ENCODE measurements at places on chromosomes 6 and 20. TPM values are rescaled to one million over a fixed set of nuclear protein-coding genes. Genes with fewer than 3 reads are reported as not detected.

- H3K4me1 ChIP-seq = no peaks in the 10 kb centered on the region
- H3K27me3 ChIP-seq = peaks cover 4% of the 10 kb centered on the region
- H3K36me3 ChIP-seq = no peaks in the 10 kb centered on the region
- H3K4me3 ChIP-seq = no peak overlapping the region
- DNase-seq = no peak
- no peak overlapping the region for H3K27ac ChIP-seq
Measured at GRCh38 chr6:52641388-52641787, 29.5 kb upstream of the TMEM14A start.

GRCh38 chr6:34194772-34195171, 41.9 kb upstream of the HMGA1 start:
- H3K27me3 ChIP-seq = no peaks in the 10 kb centered on the region
- DNase-seq = no peak

- peak overlapping the region; percentile 90 for H3K27ac ChIP-seq
- H3K4me3 ChIP-seq = peak overlapping the region; percentile 99
- peak; percentile 61 for DNase-seq
- H3K36me3 ChIP-seq = no peaks in the 10 kb centered on the region
- H3K27me3 ChIP-seq = no peaks in the 10 kb centered on the region
Measured at GRCh38 chr20:3889489-3890397, 556 bp downstream of the PANK2 start.

- H3K36me3 ChIP-seq = no peaks in the 10 kb centered on the region
- H3K4me1 ChIP-seq = no peaks in the 10 kb centered on the region
- no peak overlapping the region for H3K27ac ChIP-seq
- H3K4me3 ChIP-seq = no peak overlapping the region
- H3K27me3 ChIP-seq = no peaks in the 10 kb centered on the region
- no peak for DNase-seq
Measured at GRCh38 chr6:168368066-168368820, 48.7 kb upstream of the DACT2 start.

GRCh38 chr6:86936834-86937218, 502 bp upstream of the HTR1E start:
- no peak overlapping the region for H3K4me3 ChIP-seq
- no peaks in the 10 kb centered on the region for H3K4me1 ChIP-seq
- DNase-seq = no peak
- H3K27me3 ChIP-seq = peaks cover 10% of the 10 kb centered on the region

DNA sequence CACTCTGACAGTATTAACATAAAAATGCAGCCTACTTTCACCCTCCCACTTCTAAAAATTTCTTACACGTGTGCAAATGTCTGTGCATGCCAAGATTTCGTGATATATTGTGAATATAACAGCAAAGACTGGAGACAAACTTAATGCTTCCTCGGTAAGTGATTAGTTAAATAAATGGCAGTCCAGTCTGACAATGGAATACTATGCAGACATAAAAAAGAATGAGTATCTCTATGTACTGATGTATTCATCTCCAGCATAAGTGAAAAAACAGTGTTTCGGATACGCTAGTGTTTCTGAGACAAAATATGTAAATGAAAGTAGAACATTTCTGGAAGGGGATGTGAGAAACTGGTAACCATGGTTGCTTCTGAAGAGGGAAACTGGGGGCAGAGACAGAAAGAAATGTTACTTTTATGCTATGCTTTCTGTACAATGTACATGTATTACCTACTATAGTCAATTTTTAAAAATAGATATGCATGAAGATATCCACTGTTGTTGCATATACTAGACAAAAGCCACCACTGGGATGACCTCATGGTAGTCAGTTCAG, 7.0 kb downstream of the SLC22A23 start:
- H3K27me3 ChIP-seq = peaks cover 12% of the 10 kb centered on the region
- H3K27ac ChIP-seq = no peak overlapping the region
- no peak overlapping the region for H3K4me3 ChIP-seq
- no peaks in the 10 kb centered on the region for H3K36me3 ChIP-seq
- no peak for DNase-seq
- H3K4me1 ChIP-seq = no peaks in the 10 kb centered on the region

GRCh38 chr20:15317546-15318232, 980.3 kb upstream of the FLRT3 start:
- H3K27me3 ChIP-seq = no peaks in the 10 kb centered on the region
- no peak overlapping the region for H3K27ac ChIP-seq
- no peaks in the 10 kb centered on the region for H3K36me3 ChIP-seq
- H3K4me3 ChIP-seq = no peak overlapping the region
- no peaks in the 10 kb centered on the region for H3K4me1 ChIP-seq

DNA sequence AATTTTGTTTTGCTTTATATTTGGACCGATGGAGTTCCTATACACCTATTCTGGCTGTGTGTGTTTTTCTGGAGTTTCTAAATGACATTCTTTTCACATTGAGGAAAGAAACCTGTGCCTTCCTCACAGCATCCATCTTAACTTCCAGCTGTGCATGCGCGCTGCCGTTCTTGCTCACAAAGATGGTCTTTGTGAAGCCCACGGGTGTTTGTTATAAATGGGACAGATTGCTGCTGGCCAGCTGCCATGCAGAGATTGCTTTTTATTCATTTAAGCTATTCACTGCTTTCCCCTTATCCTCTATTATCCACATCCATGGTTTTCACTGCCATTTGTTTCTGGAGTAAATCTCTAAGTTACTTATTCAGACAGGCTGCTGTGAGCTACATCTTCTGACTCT, 54.2 kb downstream of the SYNDIG1 start:
- no peak for DNase-seq
- H3K27ac ChIP-seq = no peak overlapping the region
- H3K4me1 ChIP-seq = no peaks in the 10 kb centered on the region
- no peaks in the 10 kb centered on the region for H3K36me3 ChIP-seq
- no peak overlapping the region for H3K4me3 ChIP-seq

DNA sequence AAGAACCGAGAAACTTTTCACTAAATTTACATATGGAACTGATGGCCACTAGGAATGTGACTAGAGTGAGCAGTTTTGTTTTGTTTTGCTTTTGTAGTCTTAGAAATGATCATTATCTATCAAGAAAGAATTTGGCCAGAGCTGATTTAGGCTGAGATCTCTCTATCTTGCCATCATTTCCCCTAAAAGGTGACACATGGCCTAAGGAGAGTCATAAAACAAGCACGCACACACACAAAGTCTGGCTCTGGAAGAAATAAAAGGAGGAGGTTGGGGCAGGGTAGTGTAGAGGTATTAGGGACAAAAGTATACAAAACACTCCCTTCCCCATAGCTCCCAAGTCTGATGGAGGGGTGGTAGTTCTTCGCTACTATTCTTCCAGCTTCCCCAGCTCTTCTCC, 56.4 kb downstream of the RIPOR2 start:
- peak overlapping the region; percentile 44 for H3K27ac ChIP-seq
- no peak overlapping the region for H3K4me3 ChIP-seq
- peaks cover 53% of the 10 kb centered on the region for H3K4me1 ChIP-seq
- DNase-seq = no peak
- peaks cover 85% of the 10 kb centered on the region for H3K36me3 ChIP-seq
- H3K27me3 ChIP-seq = no peaks in the 10 kb centered on the region

- no peaks in the 10 kb centered on the region for H3K27me3 ChIP-seq
- no peaks in the 10 kb centered on the region for H3K4me1 ChIP-seq
- H3K36me3 ChIP-seq = peaks cover 16% of the 10 kb centered on the region
- no peak overlapping the region for H3K27ac ChIP-seq
Measured at GRCh38 chr6:32167761-32168262, 3.4 kb downstream of the EGFL8 start.

GRCh38 chr6:90154755-90155470, 141.7 kb downstream of the BACH2 start:
- H3K4me3 ChIP-seq = no peak overlapping the region
- no peak overlapping the region for H3K27ac ChIP-seq
- DNase-seq = no peak
- no peaks in the 10 kb centered on the region for H3K27me3 ChIP-seq

DNA sequence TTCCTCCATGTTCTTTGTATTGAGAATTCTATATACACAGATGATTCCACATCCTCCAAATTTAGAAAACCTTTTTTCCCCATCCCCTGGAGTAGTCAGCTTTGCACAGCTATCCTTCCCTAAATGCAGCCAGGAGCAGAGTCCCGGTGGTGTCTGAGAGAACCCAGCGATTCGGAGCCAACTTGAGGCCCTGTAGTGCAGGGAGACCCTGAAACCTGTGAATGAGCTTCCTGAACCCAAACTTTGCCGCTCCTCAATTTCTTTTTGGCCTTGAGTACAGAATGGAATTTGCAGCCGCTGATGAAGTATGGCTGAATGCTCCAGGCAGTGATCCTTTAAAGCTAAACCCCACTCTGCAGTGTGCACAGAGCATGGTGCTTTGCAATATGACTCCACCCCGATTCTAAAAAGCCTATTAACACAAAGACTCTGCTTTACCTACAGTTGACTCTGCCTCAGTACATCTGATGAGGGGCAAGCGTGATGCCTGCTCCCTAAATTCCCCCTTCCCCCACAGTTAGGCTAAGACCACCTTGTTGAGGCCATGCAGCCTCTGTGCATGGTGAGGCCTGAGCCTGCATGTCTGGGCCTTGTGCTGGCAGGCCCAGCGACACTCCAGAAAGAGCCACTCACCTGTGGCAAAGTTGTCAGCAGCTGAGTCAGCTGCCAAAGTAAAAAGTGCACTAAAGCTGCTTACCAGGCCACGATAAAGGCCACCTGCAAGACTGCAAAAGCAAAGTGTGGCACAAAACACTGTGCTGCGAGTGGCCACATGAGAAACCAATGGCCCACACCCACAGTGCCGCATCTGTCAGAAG, 82.1 kb downstream of the PLEKHG1 start:
- no peaks in the 10 kb centered on the region for H3K36me3 ChIP-seq
- no peak overlapping the region for H3K4me3 ChIP-seq
- no peaks in the 10 kb centered on the region for H3K4me1 ChIP-seq
- no peak for DNase-seq

DNA sequence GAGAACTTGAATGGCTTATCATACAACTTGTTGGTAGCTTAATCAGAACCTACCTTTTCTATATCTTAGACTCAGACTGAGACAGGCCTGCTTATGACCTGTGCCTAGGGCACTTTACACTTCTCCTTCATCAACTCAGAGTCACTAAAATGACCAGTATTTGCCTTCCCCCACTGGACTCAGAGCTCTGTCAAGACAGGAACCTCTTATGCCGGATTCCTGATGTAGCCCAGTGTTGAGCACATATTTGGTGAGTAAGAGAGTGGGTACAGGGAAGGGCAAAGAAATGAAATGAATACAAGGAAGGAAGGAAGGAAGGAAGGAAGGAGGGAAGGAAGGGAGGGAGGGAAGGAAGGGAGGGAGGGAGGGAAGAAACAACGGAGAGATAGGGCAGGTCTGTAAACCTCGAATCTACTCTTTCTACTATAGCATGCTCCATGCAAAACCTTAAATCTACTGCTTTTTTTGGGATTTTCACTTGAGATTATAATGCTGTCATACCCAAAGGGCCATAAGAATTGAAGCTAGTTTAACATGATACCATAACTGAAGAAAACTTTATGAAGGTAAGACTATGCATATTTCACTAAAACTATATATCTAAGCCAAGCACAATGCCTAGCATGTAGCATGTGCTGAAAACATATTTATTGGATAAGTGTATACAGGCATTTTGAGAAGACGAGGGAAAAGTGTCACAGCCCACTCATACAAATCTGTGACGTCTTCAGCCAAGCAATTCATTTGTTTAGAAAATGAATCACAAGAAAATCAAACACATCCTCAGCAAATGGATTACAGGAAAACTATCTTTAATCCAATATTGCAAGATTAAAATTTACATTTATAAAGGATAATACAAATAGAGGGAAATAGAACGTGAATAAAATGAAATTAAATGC, 89.9 kb downstream of the RFX6 start:
- no peaks in the 10 kb centered on the region for H3K27me3 ChIP-seq
- no peak for DNase-seq
- no peak overlapping the region for H3K4me3 ChIP-seq
- no peaks in the 10 kb centered on the region for H3K36me3 ChIP-seq
- H3K27ac ChIP-seq = no peak overlapping the region
- H3K4me1 ChIP-seq = no peaks in the 10 kb centered on the region

GRCh38 chr6:134216301-134217010, 101.5 kb downstream of the SGK1 start:
- no peak overlapping the region for H3K27ac ChIP-seq
- no peak overlapping the region for H3K4me3 ChIP-seq
- H3K36me3 ChIP-seq = no peaks in the 10 kb centered on the region
- no peak for DNase-seq
- H3K4me1 ChIP-seq = no peaks in the 10 kb centered on the region

- peaks cover 7% of the 10 kb centered on the region for H3K27me3 ChIP-seq
- no peak overlapping the region for H3K27ac ChIP-seq
- no peaks in the 10 kb centered on the region for H3K36me3 ChIP-seq
- H3K4me1 ChIP-seq = no peaks in the 10 kb centered on the region
- DNase-seq = no peak
- no peak overlapping the region for H3K4me3 ChIP-seq
Measured at GRCh38 chr20:20747298-20747697, 34.9 kb upstream of the RALGAPA2 start.

DNA sequence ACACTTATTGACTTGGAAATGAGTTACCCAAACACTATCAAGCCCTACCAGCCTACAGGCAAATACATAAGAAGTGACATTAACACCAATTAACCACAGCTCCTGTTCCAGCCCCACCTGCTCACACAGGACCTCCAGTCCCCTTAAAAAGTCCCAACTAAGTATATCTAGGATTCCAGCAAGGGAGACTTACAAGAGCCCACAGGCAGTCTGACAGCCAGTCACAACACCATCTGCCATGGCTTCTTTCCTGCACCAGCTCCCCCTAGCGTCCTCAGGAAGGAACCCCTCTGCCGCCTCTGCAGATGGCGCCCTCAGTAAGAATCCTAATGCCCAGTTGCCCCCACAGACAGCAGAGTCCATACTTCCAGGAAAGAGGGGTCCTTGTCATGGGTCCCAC, 122.1 kb downstream of the HIVEP2 start:
- H3K4me1 ChIP-seq = peaks cover 63% of the 10 kb centered on the region
- H3K36me3 ChIP-seq = peaks cover 5% of the 10 kb centered on the region
- H3K4me3 ChIP-seq = peak overlapping the region; percentile 33
- H3K27me3 ChIP-seq = no peaks in the 10 kb centered on the region
- H3K27ac ChIP-seq = peak overlapping the region; percentile 83
- DNase-seq = peak; percentile 49

GRCh38 chr20:37081717-37082289, 14.0 kb downstream of the RBL1 start:
- peaks cover 7% of the 10 kb centered on the region for H3K4me1 ChIP-seq
- no peak overlapping the region for H3K4me3 ChIP-seq
- peaks cover 16% of the 10 kb centered on the region for H3K36me3 ChIP-seq
- H3K27ac ChIP-seq = peak overlapping the region; percentile 52
- DNase-seq = peak; percentile 53

DNA sequence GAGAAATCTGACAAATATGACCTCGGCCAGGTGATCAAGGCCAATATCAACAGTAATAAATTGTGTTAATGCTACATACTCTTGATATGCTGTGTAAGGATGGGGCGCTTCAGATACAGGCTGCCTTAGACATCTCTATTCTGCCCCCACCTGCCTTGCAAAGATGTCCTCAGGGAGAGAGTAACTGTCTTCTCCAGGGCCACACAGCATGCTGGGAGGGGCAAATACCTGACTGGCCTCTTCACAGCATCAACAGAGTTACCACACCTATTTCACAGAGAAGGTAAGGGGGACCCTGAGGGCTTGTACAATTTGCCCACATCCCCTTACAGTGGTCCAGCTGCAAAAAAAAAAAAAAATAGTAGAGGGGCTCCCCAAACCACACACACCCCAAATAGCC, 17.2 kb upstream of the KIAA1755 start:
- no peak for DNase-seq
- H3K4me3 ChIP-seq = no peak overlapping the region
- H3K27me3 ChIP-seq = no peaks in the 10 kb centered on the region

The EFHC1 gene
- 4.4 TPM for total RNA-seq

The LRP11 gene
- total RNA-seq = 0.49 TPM

The NKX2-4 gene
- total RNA-seq = not detected

The IP6K3 gene
- not detected for total RNA-seq

The RIMS4 gene
- not detected for total RNA-seq

The DPPA5 gene
- total RNA-seq = not detected

The GPX5 gene
- total RNA-seq = not detected

The SNAP91 gene
- total RNA-seq = not detected

The RALGAPB gene
- 59.1 TPM for total RNA-seq

The PLN gene
- total RNA-seq = not detected

The PDE7B gene
- total RNA-seq = 0.25 TPM

Data from CD4-positive, CD25-positive, alpha-beta regulatory T cell (primary cell).